ENCODE measurements at places on chromosomes 16 and 17. TPM values are rescaled to one million over a fixed set of nuclear protein-coding genes. Genes with fewer than 3 reads are reported as not detected.

The CLEC19A gene
- polyA plus RNA-seq: 0.05 TPM

The DYNC1LI2 gene
- polyA plus RNA-seq: 174 TPM

The CRHR1 gene
- polyA plus RNA-seq: 0.47 TPM

The AIPL1 gene
- 0.07 TPM for polyA plus RNA-seq

The CAVIN1 gene
- 47.4 TPM for polyA plus RNA-seq

The RAMP2 gene
- polyA plus RNA-seq: 70.0 TPM

The HLF gene
- polyA plus RNA-seq: 4.8 TPM

The SCARF1 gene
- polyA plus RNA-seq: 6.3 TPM

The TMEM114 gene
- not detected for polyA plus RNA-seq

The SLC22A31 gene
- 0.48 TPM for polyA plus RNA-seq

The PPL gene
- polyA plus RNA-seq: 30.3 TPM

The OR2C1 gene
- polyA plus RNA-seq: 1.3 TPM

The GNGT2 gene
- polyA plus RNA-seq: 1.1 TPM

DNA sequence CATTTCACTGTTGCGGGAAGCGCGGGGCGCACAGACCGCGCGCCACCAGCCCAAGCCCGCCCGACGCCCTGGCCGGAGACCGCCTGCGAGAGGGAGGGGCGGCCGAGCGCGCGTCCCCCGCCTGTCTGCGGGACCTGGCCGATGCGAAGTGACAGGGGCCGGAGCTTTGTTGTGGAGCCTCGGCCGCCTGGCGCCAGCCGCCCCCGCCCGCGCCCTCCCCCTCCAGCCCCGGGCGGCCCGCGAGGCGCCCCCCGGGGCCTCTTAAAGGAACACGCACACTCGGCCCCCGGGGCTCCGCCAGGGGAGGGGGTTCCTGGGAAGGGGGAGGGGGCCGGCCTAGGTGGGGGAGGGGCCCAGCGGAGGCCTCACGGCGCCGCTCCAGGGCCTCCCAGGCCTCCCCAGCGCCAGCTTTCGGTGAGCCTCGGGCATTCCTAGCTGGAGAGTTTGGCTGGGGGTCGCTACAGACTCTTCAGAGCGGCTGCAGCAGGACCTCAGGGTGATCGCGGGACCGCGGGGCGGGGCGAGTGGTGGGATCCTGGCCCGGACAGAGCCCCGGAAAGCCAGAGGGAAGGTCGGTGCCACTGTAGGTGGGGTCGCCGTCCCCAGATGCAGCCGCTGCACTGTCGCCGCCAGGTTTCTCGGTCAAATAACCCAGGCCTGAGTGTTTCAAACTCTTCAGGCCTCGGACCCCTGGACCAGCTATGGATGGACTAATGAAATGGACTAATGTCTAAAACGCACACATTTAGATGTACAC, 2.4 kb upstream of the TBX2 start:
- no peak for DNase-seq

DNA sequence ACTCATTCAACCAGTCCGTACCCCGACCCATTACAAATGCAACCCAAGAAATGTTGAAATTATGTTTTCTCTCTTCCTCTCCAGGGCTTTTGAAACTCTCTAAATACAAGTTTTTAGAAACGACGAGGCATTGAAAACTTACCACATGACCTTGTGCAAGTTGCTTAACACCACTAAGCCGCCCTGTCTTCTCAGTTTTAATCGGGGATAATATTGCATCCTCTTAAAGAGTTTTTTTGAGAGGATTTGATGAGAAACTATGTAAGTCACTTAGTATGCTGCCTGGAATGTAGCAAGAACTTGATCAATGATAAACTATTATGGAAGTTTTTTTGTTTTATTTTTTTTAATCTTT, 149.0 kb upstream of the FAM20A start:
- no peak for DNase-seq

DNA sequence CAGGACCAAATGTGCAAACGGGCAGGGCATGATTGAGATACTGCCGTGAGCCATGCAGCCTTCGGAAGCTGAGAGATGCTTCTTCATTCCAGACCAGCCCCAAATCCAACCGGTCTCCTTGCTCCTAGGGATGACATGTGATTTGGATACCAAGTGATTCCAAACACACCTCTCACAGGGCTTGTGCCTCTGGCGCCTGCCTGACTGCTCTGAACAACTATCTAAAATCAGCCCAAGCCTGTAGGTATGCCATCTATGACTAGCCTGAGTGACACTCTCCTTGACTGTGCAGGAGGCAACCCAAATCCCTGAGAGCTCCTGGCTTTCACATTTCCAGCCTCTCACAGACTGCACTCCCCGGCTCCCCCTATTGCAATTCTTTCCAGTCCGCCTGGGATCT, 20.3 kb downstream of the DYNC1LI2 start:
- no peak for DNase-seq

DNA sequence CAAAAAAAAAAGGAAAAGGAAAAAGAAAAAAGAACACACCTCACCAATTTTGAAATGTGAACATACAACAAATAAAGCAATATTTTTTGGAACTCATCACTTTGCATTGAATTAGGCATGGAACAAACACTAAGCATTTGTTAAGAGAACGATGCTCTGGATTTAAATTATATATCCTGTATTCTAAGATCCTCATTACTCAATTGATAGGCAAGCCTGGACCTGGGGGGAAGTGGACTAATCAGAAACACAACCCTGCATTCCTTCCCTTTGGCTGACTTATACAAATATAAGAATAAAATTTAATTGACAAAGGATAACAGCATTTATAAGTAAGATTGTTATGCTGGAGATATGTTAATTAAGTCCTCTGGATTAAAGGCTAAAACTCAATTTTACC, 2.2 kb downstream of the GJC1 start:
- DNase-seq: no peak

DNA sequence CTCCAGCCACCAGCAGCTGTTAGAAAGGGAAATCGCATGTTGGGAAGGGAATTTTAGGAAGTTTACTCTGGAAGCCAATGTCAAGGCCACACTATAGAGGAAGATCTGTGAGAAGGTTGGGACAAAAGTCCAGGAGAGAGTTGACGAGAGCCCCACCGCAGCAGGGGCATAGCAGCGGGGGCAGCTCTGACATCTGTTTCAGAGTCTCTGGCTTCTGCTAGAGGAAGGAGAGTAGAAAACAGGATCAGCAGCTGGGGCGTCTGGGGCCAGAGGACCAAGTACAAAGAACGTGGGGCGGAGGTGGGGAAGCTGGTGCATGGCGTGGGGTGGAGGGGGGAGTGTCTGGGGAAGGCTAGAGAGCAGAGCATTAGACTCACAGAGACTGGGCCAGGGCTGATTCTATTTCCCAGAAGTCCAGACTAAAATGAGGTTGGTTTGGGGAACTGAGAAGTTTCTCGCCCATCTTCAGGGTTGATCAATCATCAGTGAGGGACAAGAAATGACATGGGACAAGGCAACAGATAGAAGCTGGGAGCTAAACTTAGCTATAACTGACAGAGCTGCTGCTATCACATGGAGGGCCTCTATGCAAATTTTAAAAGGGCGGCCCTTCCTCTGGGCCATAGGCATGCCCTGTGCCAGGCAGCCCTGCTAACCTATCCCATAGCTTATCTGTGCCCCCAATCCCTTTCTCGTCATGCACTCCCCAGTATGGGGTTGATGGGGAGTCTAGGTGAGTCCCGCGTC, 1.2 kb downstream of the RABEP2 start:
- no peak for DNase-seq

GRCh38 chr17:38749223-38750043, 1.3 kb upstream of the PCGF2 start:
- DNase-seq: peak; percentile 83

DNA sequence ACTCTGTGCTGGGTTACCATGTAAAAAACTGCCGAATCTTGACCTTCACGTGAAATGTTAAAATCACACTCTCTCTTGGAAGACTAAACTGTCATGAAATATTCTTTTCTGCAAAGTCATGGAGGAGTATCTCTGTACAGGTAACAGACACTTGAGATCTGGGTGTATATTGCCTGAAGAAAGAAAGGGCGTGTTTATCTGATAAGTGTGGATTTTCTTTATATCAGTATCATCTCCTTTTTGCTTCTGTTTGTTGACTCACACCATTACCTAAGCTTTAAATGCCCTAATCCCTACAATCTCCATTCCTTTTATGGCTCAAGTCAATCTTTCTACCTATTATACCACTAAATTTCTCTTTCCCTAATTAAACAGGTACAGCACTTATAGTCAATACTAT, 673.2 kb upstream of the SOX9 start:
- DNase-seq: no peak

- no peak for DNase-seq
These were observed 5.8 kb downstream of the PMFBP1 start for GRCh38 chr16:72166151-72166550.

- peak; percentile 15 for DNase-seq
These were observed 483 bp downstream of the RPA1 start for GRCh38 chr17:1830288-1830687.

DNA sequence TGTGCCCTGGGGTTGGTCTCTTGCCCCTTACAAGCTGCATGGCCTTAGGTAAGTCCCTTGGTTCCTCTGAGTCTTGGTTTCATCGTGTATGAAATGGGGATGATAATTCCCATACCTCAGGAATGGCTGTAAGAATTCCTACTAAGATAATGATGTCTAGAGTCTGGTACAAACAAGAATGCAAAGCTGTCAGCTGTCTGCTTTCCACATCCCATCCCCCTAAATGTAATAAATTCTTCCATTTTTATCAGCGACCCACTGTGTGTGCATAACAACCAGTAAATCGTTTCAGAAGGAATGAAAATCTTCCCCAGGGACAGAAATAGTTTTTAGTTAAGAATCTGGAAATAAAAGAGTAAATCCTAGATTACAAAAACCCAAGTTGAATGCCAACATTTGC, 95.4 kb downstream of the CPPED1 start:
- DNase-seq: no peak

DNA sequence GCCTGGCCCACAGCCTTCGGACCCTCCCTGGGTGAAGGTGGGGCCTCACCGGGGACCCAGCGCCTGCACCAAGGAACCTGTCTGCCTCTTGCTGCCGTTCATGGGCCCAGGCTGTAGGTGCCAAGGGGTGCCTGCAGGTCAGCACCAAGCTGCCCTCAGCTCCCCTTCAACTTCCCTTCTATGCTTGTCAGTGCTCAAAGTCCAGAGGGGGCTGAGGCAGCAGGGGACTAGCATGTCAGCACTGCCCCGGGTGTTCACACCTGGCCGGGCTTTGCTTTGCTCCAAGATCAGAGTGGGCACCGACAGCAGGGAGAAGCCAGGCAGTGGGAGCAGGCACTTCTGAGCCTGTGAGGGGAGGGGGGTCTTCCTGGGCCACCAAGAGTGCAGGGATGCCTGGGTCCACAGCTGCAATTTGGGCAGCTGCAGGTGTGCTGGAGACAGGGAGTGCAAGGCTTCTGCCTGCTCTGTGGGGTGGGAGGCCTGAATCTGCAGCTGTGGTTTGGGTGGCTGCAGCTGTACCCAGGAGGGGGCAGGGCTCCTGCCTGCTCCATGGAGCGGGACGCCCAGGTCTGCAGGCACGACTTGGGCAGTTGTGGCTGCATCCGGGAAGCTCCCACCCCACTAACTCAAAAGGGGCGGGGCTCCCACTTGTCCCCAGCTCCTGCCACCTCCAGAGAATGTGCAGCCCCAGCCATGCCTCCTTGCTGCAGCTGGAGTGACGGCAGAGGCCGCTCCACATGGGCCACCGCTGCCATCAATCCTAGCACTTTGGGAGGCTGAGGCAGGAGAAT, 27.6 kb upstream of the PRM1 start:
- no peak for DNase-seq

GRCh38 chr17:50464736-50465135, 3.9 kb downstream of the CHAD start:
- DNase-seq: no peak

DNA sequence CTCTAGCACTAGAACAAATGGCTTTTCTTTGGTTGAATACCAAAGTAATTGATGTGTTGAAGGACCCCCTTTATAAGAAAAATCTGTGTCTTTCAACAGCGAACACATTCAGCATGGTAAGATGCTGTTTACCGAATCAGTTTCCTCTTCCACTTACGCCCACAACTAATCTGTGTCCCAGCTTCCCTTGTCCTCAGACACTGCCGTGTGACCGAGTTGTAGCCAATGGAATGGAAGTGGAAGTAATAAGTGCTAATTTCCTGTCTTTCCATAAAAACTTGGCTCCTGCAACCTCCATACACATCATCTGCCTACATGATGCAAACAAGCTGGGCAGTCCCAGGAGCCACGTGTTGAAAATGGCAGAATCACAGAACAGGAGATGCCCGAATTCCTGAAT, 10.4 kb downstream of the CDIPT start:
- peak; percentile 20 for DNase-seq

GRCh38 chr17:3641717-3642486, 5.3 kb downstream of the CTNS start:
- peak; percentile 22 for DNase-seq

DNA sequence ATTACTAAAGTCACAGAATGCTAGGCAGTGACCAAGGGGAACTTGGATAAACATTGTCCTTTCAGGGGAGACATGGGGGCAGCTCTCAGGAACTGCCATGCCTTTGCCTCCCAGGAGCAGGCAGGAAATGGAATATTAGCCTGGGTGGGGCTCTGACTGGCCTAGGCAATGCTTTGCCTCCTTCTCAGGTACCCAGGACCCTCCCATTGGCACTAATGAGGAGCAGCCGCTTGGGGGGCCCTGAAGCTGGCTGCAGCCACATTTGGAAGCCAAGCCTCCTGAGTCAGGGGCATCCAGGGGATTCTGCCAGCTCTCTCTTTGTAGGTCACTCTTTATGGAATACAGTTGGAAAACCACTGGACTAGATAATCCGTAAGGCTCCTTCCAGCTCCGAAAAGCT, 5.5 kb downstream of the CPSF4L start:
- DNase-seq: no peak

DNA sequence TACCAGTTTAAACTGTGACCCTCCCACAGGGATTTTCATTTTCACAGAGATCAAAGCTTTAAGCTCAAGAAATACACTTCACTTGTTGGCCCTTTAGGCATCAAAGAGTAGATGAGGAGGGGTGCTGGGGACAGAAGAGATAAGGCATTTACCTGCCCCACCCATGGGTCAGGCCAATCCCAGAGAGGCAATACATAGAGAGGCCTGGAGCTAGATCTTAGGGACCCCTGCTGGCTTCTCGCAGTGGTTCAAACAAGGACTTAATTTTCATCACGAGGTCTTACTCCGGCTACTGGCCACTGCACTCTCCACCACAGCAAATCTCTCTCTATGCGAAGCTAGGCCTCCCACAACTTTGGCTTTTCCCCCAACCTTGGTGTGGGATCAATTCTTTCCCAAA, 46.6 kb downstream of the NOG start:
- no peak for DNase-seq

GRCh38 chr16:31480851-31481536, 1.9 kb upstream of the SLC5A2 start:
- DNase-seq: no peak

DNA sequence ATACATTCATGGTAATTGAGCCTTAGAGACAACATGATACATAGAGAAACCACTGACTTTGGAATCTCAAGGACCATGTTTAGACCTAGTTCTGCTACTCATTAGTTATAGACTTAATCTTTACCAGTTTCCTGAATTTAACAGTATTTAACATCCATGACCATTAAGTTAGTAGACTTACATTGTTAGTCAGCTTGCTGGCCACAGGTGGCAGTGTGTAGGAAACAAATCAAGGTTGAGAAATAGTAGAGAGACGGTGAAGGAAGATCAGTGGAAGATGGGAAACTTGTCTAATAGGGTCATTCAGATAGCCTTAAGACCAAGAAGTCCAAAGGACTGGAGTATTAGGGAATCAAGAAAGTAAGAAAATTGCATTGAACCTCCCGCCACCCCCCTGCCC, 31.0 kb downstream of the OMG start:
- DNase-seq: no peak
